ENCODE measurements at places on chromosomes 4 and X.

GRCh38 chrX:110509755-110510532 is 151.3 kb downstream of the RTL9 start:
- no peak for DNase-seq

GRCh38 chr4:152039691-152040090 is 278.9 kb upstream of the GATB start:
- no peak for DNase-seq

- DNase-seq, result no peak
Observed at GRCh38 chr4:4377732-4378460, 9.0 kb upstream of the NSG1 start.

- no peak for DNase-seq
Observed at GRCh38 chr4:72286185-72286584, 254.4 kb downstream of the NPFFR2 start.

DNA sequence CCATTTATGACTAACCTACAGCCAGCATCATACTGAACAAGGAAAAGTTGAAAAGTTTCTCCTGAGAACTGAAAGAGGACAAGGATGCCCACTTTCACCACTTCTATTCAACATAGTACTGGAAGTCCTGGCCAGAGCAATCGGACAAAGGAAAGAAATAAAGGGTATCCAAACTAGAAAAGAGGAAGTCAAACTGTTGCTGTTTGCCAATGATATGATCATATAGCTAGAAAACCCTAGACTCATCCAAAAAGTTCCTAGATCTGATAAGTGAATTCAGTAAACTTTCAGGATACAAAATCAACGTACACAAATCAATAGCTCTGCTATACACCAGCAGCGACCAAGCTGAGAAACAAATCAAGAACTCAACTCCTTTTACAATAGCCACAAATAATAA is 64.5 kb downstream of the CENPC start:
- no peak for DNase-seq

DNA sequence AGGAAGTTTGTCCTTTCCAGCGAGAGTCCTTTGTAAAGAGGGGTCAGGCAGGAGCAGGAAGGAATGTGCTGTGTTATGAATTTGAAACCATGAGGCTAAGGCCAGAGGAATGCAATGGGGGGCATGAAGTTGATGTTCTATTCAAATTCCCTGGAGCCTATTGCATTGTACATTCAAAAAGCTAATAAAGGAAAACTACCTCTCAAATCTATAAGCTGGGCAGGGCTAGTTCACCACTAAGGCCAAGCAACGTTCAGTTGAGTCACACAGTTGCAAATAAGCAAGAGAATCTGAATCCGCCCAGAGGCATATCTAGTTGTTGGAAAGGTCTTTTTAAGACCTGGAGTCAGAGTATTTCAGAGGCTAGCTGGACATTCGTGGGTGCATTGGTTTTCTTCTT is 148.3 kb downstream of the DCTD start:
- DNase-seq, result no peak

DNA sequence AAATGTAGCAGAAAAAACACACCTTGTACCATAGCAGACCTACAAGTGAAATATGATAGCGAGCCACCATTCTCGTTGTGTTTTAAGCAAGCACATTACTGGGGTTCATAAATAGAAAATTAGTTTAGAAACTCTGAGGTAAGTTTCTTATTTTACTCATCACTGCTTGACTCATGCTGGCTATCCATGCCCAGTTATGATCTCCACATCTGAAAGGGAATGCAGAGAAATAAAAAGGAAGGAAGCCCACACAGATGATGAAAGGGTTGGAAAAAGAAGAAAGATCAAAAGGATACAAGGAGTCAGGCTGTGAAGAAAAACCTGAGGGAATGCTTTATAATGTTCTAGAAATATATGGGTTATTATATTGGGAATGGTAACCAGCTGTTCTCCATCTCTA is 54.5 kb downstream of the CAMK2D start:
- DNase-seq, result no peak

DNA sequence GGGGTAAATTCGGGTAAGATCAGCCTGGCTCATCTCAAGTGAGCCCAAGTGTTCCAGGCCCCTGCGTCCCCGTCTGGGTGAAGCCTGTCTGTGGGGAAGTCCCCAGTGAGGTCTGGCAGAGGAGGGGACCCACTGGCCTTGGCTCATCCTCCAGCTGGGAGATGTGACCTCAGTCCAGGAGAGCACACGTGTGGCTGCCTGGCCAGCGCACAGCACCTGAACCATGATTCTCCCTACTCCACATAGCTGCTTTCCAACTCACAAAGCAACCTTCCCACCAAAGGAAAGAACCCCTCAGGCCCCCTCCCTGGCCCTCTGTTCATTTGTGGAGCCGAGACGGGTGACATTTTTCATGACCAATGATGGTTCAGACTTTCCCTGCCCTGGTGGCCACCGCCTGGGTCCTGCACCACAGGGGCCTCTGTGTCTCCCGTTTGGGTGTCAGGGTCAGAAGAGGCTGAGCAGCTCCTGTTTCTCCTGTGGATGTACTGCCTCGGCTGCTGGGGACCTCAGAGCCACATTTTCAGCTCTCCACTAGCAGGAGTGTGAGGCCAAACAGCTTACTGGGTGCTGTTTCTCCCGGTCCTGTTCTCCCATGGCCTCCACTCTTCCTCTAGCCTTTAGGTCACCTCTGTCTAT is 111.4 kb downstream of the CPZ start:
- DNase-seq, result no peak

DNA sequence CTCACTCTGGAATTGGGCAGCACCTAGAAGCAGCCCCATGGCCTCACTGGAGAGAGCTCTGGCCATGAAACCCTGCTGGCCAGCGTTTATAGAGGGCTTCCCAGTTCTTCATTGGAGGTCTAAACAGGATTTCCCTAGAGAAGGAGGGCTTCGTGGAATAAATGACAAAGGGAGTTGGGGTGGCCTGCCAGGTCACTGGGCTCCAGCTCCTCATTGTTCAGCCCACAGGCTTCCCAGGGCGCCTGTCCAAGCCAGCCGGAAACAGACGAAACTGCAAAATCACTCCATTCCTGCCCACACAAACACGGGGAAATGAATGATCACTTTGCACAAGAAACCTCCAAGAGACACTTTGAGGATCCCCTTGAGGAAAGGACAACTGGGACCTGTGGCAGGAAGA is 189.7 kb downstream of the TSPAN5 start:
- DNase-seq, result no peak

- no peak for DNase-seq
Observed at GRCh38 chr4:37770016-37770415, 56.5 kb upstream of the PGM2 start.

DNA sequence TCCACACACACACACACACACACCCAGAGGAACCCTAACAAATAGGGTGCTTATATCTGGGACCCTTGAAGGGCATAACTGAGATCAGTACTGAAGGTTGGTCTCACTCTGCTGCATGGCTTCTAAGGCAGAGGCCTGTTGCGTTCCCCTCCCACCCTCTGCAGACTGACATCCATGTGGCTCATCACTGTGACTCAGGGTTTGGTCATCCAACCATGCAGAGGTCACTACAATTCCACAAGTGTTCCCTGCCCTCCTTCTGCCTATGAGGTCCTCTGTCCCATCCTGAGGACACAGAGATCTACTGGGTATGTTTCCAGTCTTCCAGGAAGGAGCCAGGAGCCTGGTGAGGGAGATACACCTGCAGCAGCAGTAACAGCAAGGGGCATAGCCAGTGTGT is 55.8 kb downstream of the XAGE2 start:
- no peak for DNase-seq

DNA sequence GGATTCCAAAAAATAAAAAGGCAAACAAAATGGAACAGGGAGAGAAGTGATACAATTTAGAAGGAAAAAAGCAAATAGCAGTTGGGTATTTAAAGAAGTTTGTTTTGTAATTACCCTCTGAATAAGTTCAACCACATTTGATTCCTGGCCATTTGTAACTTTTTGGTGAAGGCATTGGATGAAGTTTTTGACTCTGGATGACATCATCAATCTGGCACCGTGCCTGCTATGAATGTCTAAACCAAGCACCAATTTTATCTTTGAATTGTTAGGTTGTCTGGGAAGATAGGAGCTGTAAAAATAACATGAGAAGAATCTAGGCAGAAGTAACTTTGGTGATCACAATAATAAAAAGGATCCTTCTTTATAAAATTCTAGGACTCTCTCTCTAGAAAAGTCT is 29.5 kb downstream of the TMPRSS11A start:
- DNase-seq, result no peak

DNA sequence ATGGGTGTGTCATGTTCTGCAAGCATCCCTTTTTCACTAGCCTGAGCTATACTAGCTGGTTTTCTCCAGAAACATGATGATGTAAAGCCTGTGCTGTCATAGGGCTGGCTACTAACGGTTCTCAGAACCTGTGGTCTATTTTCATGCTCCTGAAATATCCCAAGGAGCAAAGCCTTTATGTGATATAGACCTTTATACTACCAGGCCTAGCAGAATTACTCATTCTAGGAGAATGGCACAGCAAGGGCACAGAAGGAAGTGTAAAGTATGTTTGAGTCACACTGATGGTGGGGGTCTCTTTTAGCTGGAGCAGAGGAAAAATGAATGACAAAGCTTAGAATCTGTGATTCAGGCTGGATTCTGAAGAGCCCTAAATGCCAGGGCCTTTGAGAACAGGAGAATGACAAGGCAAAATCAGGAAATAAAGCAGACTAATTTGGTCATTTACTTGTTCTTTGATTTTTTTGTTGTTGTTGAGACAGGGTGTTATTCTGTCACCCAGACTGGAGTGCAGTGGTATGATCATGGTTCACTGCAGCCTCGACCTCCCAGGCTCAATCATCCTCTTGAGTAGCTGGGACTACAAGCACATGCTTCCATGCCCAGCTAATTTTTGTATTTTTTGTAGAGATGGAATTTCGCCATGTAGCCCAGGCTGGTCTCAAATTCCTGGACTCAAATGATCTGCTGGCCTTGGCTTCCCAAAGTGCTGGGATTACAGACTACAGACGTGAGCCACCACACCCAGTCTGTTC is 11.8 kb downstream of the TCEAL1 start:
- no peak for DNase-seq

DNA sequence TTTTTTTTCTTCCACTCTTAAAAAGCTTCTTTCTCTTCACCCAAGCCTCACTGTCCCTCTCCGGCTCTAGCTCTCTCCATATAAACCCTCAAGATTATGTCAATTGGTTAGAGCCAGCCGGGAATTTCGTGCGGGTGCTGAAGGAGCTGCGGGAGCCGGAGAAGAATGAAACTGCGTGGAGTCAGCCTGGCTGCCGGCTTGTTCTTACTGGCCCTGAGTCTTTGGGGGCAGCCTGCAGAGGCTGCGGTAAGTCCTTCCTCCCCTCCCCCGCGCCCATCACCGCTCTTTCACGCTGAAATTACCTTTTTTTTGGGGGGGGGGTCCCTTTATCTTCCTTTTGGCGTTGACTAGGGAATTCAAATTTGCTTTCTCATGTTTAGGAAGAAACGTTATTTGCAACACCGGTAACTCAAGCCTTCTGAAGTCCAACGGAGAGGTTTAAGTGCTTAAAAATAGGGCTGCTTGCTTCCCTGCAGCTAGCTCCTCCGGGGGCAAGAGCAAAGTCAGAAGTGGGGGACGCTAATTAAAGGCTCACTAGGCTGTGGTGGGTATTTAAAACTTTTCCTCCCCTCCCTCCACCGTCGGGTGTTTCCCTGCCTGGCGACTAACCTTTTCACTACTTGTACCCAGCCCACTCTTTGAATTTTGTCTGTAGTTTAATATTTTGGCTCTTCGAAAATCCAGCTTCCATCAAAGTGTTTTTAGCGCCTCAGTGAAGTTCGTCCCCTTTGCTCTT is 491 bp downstream of the COL4A5 start:
- no peak for DNase-seq

GRCh38 chr4:139899346-139899745 is 233.7 kb downstream of the MGST2 start:
- DNase-seq, result no peak

GRCh38 chr4:152537881-152538280 is 2.0 kb upstream of the FBXW7 start:
- DNase-seq, result no peak

DNA sequence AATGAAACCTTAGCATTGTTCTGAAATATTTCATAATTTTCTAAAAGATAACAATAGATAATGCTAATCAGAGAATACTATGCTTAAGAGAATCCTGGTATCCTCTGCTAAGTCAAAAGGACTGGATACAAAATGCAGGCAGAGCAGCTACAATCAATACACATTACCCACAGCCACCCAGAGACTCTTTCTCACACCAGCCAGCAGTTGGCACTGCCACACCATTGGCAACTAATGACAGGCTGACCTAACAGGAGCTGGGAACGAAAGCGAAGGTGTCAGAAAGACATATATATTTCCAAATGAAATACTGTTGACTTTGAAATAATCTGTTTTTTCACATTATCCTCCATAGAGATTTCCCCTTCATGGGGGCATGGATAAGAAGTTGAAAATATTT is 122.6 kb upstream of the PLAC1 start:
- DNase-seq, result no peak

DNA sequence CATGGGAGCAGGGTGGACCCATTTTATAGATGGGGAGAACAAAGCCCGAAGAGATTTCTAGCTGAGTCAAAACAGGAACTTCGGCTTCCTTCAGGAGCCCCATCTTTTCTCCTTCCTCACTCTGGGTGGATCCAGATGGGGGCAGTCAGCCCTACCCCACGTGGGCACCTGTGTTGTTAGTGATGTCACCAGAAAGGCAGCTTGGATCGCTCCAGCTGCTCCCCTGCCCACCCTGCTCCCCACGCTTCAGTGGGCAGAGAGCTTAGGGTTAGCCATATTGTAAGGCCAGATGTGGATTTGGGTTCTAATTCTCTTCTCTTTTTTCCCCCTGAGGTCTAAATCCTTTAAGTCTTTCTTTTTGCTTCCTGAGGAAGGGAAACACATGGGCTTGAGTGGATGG is 132.3 kb upstream of the PJA1 start:
- DNase-seq, result no peak

- no peak for DNase-seq
Observed at GRCh38 chr4:6206771-6207290, 6.5 kb upstream of the JAKMIP1 start.

- no peak for DNase-seq
Observed at GRCh38 chrX:120321520-120322281, 10.4 kb upstream of the TMEM255A start.

DNA sequence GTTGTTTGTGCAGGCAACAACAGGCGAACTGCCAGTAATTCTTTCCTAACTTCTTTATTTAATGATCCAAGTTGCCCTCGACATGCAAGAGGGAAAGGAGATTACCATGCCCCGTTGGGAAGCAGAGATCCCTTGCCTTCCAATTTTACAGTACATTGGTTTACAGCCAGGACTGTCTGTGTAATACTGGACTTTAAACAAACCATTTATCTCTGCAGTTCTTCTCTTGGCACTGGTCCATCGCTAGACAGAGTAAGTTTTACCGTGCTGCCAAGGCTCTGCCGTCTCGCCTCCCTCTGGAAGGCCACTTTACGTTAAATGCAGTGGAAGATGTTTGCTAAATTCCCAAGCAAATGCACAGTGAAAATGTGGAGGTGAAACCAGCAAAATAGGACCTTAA is 660.3 kb upstream of the PRKX start:
- DNase-seq, result no peak

GRCh38 chr4:84924434-84924833 is 42.1 kb downstream of the WDFY3 start:
- no peak for DNase-seq
